ENCODE measurements at places on chromosomes 3 and 15.
A peak's percentile ranks its signal among the peaks of the same experiment; 100 is the strongest.

DNA sequence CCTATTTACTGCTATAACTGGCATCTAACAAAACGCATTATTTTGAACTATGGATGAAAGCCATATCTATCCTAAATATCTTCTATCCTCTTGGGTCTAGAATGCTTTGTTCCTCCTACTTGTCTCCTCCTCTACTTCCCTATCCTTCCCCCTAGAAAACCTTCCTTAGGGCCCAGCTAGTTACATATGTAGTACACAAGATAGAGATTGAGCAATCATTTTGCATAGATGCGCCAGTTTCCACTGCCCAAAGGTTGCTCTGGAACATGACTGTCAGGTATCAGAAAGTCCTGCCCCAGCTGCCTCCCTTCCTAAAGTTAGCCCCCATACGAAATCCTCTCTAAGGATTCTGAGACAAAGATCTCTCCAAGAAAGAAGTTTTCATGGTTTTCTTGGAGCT is 55.1 kb downstream of the GPR160 start:
- DNase-seq = no peak

GRCh38 chr3:143849854-143850549 is 1.7 kb upstream of the SLC9A9 start:
- DNase-seq = no peak

GRCh38 chr3:3281024-3281423 is 101.5 kb upstream of the CRBN start:
- DNase-seq = no peak

DNA sequence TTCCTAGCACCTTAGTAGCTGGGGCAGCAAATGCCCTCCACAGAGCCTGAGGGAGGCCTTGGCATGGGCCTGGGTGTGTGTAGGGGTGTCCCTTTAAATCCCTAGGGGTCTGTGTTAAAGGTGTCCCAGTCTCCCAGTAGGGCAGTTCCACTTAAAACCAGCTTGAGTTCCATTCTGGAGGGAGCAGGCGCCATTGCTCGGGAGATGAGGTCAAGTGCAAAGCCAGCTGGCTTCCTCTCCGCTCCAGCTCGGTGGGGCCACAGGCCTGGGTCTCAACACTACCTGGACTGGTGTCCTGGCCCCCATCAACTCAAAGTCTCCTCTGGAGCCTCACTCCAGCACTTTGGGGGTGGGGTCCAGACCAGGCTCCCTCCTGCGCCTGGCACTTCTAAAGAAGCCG is 25.2 kb downstream of the FEM1B start:
- DNase-seq = no peak

DNA sequence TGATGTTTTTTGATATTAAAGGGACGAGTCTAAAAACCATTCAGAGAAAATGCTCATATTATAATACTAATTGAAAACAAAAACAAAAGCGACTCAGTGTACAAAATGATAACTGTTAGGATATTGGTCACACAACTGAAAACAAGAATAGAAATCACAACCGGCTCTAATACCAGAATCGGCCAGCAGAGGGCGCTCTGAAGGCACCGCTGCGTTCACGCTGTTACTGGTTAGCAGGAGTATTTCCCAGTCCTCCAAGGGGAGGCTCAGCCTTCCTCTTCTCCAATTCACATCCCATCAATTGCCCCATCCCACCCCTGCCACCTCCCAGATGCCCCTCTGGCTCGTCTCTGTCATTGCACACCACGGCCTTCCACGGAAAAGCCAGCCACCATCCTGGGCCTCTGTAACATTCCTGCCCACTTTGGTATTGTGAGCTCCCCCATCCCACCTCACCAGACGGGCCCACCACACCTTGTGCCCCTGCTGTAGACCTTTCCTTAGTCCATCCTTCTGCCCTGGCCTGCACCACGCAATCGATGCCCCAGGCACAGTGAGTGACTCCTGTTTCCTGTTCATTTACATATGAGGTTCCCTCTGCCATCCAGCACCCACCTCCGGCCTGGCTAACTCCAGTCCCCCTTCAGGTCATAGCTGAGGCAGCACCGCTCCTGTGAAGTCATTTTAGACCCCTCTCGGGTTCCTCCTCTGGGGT is 8.5 kb downstream of the FAM107A start:
- peak; percentile 79 for DNase-seq

DNA sequence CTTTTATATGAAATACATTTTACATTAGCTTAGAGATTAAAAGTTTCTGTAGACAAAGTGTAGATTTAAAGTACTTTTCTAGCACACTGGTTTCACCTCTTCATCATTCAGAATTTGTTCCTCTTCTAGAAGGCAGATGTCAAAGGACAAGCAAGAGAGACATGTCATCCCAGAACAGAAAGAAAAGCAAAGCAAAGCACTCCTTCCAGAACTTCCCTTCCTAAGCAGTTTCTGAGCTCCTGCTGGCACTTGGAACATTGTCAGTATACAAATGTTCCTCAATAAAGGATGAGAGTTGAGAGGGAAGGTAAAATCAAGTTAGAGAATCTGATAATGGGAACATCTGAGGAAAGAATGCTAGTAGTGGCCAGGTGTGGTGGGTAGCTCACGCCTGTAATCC is 26.2 kb downstream of the TMOD3 start:
- no peak for DNase-seq

DNA sequence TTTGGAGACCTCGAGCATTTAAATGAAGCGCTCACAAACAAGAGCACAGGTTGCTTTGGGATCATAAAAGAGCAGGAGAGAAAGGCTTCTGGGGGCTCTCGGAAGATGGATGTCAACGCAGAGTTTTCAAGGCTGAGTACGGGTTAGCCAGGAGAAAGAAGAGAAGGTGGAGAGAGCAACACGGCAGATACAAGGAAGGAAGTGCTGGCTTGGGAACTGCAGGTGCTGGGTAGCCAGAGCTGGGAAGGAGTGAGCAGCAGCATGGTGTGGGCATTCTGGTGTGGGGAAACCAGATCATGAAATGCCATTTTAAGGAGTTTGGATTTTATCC is 580 bp upstream of the RUBCN start:
- no peak for DNase-seq

DNA sequence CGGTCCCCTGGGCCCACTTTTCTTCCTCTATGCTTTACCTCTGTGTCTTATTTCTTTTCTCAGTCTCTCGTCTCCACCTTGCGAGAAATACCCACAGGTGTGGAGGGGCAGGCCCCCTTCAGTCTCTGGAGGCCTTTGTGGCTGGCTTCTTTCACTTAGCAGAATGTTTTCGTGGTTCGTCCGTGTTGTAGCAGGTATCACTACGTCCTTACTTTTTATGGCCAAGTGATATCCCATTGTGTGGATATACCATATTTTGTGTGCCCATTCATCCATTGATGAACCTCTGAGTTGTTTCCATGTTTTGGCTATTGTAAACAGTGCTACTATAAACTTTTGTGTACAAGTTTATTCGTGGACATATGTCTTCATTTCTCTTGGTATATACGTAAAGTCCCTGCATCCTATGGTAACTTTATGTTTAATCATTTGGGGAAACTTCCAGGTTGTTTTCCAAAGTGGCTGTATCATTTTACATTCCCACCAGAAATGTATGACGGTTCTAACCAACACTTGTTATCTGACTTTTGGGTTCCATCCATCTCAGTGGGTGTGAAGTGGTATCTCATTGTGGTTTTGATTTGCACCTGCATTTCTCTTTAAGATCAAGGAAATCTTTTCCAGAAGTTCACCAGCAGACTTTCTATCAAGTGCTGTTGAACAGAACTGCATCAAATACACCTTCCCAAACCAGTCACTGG is 5.6 kb downstream of the PIGZ start:
- DNase-seq = no peak

DNA sequence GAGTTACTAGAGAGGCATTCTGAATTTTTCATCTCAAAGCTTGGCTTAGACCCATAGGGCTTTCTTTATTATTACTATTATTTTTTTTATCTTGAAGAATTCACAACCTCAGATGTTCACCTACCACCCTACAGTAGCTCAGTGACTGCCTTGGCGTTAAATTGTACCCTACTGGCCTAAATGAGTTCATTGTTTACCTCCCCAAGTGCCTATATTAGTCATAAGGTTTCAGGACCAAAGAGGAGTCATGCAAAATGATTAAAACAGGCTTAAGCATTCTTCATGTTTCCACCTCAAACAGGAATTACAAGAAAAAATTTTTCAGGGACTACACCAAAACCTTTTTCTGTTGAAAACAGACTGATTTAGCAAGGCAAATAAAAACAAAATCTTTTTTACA is 751.5 kb downstream of the SQOR start:
- DNase-seq = no peak

DNA sequence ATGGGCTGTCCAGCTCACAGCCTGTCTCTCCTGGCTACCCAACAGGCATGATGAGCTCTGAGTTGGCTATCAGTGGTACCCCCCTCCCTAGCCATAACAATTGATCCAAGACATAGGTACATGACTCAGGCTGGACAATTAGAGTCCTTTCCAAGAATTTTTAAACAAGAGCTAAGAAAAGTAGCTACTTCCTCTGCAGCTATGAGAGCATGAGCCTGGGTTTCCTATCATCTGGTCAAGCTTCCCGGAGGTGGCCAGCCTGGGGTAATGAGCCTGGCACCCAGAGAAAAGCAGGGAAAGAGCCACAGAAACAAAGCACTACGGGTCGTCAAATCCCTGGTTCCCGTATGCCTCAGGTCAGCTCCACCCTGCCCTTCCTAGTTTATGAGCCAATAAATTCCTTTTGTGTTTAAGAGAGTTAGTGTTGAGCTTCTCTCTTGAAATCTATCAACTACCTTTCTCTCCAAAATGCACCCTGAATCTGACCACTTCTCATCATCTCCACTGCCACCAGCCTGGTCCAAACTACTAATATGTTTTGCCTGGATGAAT is 2.3 kb upstream of the SLC51B start:
- no peak for DNase-seq

GRCh38 chr3:33658991-33659848 is 58.8 kb downstream of the CLASP2 start:
- DNase-seq = peak; percentile 85

DNA sequence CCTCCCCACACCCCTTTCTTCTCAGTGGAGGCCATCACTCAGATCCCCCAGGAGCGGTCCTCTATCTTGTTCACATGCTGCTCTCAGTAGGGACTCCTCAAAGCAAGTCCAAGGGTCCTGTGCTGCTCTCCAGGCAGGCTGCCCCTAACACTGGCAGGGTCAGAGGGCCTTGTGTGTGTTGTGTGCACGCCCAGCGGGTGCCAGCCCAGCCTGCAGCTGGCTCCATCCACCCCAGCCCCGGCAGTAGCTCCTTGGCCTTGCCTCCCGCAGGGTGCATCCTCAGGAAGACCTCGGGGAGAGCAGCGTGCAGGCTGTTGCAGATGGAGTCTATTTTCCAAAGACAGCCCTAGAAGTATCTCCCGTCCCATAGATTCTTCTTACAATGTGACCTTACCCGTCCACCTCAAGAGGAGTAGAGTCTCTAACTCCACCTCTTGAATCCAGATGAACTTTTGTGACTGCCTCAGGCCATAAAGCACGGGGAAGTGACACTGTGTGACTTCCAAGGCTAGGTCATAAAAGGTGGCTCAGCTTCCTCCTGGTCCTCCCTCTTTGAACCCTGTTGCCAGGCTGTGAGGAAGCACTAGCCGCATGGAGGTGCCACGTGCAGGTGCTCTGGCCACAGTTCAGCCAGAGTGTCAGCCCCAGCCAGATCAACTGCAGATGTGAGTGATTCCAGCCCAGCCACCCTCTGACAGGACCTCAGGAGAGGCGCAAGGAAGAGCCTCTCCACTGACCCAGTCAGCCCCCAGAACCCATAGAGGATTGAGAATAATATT is 531.6 kb downstream of the SHQ1 start:
- no peak for DNase-seq

DNA sequence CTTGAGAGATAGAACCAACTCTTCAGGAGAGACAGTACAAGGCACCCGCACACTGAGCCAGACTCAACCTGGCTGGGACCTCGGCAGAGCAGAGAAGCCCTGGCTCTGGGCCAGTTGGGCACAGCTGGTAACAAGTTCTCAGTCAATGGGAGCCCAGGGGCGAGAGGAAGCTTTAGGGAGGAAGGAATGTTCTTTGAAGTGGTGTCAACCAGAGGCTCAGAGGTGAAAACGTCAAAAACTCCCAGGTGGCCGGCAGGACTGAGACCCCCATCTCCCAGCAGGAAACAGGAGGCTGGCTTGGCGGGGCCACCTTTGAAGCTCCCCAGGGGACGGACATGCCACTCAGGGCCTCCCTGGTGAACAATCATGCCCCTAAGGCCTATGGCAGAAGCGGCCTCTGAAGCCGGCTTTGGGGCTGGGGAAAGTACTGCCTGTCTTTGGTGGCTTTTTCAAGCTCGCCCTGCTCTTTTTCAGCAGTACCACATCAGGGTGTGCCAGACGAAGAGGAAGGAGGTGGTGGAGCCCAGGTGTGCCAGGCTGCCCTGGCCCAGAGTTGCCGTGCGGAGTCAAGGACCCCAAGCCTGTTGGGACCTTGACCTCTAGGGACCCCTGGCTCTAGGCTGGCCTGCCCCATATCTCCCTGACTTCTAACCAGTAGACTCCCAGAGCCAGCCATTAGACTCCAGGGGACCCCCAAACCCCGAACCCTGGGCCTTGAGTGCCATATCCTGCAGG is 16.7 kb upstream of the TBC1D21 start:
- DNase-seq = no peak

DNA sequence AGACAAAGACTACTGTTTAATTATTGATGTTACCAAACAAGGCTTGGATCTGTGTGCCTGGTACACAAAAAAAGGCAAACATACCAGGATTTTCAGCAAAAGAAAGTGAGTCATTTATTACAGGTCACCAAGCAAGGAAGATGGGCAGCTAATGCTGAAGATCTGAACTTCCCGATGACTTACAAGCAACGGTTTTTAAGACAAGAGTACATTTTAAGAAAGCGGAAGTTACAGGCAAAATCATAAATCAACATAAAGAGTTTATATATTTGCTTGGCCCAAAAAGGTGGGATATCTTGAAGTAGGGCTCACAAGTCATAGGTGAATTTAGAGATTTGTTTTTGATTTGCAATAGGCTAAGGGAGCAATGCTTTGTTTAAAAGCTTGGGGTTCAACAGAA is 125.4 kb upstream of the SPATA16 start:
- DNase-seq = no peak

DNA sequence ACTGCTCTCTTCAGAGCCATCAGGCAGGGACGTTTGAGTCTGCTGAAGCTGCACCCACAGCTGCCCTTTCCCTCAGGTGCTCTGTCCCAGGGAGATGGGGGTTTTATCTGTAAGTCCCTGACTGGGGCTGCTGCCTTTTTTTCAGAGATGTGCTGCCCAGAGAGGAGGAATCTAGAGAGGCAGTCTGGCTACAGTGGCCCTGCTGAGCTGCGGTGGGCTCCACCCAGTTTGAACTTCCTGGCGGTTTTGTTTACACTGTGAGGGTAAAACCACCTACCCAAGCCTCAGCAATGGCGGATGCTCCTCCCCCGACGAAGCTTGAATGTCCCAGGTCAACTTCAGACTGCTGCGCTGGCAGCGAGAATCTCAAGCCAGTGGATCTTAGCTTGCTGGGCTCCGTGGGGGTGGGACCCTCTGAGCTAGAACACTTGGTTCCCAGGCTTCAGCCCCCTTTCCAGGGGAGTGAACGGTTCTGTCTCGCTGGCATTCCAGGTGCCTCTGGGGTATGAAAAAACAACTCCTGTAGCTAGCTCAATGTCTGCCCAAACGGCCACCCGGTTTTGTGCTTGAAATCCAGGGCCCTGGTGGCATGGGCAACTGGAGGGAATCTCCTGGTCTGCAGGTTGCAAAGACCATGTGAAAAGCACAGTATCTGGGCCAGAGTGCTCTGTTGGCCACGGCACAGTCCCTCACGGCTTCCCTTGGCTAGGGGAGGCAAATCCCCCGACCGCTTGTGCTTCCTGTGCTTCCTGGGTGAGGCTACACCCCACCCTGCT is 21.1 kb upstream of the ST6GAL1 start:
- DNase-seq = no peak
